Dermis microvascular lymphatic vessel endothelial cell (primary cell): ENCODE measurements at places on chromosomes 3 and 15. TPM values are rescaled to one million over a fixed set of nuclear protein-coding genes. Genes with fewer than 3 reads are reported as not detected.
A peak's percentile ranks its signal among the peaks of the same experiment; 100 is the strongest.

CD276 gene
- 33.1 and 51.2 TPM in 2 replicates for total RNA-seq

DNA sequence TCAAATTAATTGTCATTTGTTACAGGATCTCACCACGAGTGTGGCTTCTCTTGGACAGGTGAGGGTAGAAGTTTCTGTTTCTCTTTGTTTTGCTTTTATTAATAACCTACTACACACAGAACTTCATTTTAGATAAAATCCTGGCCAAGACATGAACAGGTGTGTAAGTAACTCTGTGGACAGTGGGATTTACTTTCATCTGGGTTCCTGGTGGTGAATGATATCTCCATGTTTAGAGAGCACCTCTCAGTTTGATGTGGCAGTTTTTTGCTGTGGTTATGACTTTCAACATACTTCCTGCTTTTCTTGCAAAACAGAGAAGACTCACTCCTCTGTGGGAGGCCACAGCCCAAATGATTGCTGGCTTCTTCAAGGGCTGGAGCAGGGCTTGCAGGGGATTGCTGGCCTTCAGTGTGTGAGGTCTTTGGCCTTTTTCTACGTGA, 71.1 kb upstream of the XCR1 start:
- DNase-seq, result no peak

- peak; percentile 97 for DNase-seq
Observed at GRCh38 chr3:151976211-151977050, 103.0 kb downstream of the SUCNR1 start.

CFAP92 gene
- 0.51 and 1.0 TPM in 2 replicates for total RNA-seq

DAPK2 gene
- total RNA-seq, result 7.4 and 10.9 TPM in 2 replicates

SPSB4 gene
- under 0.01 TPM in 2 replicates for total RNA-seq

SCN11A gene
- total RNA-seq, result under 0.01 and 0.13 TPM in 2 replicates

DISP2 gene
- under 0.01 and 0.13 TPM in 2 replicates for total RNA-seq

TRAIP gene
- 1.8 and 3.2 TPM in 2 replicates for total RNA-seq

CDC25A gene
- total RNA-seq, result 8.6 and 9.1 TPM in 2 replicates

C3orf80 gene
- not detected in 2 replicates for total RNA-seq

DNA sequence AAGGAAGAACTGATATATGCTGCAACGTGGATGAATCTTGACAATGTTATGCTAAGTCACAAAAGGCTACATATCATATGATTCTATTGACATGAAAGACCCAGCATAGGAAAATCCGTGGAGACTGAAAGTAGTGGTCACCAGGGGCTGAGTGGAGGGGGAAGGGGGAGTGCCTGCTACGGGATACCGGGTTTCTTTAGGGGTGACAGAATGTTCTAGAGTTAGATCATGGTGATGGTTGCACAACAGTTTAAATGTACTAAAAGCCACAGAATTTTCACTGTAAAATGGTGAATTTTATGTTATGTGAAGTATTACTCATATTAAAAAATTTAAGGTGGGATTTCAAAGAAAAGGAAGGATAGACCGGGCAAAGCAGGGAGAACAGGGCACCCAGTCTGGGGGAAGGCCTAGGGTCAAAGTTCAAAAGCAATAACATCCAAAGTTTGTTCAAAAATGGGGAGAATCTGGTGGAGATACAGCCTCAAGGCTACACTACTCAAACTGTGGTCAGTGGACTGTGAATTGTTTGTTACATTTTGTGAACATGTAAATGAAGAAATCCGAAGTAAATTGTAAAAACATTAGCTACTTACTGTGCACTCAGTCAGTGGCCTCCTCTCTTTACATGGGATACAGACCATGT, 74.2 kb upstream of the FNDC3B start:
- no peak for DNase-seq

DNA sequence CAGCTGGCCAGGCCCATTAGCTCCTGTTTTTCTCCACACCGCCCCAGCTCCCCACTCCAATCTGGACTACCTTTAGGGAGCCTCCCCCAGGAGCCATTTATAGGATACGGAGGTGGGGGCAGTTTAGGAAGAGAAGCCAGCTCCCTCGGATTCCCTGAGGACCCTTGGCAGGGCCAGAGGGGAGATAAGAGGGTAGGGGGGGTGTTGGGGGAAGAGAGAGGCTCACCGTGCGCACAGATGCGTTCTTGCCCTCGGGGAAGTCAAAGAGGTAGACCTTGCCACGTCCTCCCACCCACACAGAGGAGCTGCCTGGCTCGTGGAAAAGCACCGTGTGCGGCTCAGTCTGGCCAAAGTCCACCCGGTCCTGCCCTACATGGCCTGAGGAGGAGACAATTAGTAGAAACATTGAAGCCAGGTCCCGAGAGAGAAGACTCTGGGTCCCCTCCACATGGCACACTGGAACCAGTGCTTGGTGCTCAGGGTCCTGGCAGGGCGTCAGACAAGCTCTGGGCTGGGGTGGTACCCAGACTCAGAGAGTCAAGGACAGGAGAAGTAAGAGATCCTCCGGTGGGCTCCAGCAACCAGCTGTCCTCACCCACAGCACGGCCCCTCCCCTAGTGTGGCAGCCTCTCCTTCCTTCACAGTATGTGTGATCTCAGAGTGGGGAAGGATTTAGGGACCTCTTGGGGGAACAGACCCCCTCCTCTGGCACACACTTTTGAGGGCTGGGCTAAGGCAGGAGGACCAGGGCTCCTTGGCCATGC, 15.0 kb downstream of the SEMA7A start:
- no peak for DNase-seq

DNA sequence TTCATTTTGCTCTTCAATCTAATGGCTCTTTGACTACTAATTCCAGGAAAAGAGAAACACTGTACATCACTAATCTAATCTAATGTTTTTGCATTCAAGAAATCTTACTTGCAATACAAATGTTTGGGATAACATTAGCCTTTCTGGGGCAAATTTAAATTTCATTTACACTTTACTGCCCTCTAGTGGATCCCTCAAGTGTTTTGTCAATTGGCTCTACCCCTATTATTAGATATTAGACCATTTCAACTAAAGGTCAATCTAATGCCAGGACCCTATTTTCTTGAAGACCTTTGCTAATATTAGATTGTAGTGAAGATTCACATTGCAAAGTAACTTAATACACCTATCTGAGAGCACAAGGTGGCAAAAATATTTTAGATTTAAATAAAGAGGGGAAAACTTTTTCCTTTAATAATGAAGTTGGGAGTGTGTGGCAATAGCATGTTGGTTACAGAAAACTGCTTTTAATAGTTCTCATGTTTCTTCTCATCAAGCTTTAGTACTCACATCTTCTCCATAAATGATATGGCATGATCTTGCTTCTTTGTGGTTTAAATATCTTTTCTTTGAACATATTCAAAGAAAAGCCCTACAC, 5.0 kb downstream of the C2CD4A start:
- DNase-seq, result no peak

ACTRT3 gene
- 1.7 and 2.0 TPM in 2 replicates for total RNA-seq

ZBED2 gene
- under 0.01 TPM in 1 of 2 replicates, not detected in the other for total RNA-seq

GRCh38 chr15:89211678-89212170, 9.7 kb downstream of the RLBP1 start:
- no peak for DNase-seq

GRCh38 chr3:45906681-45907407, 20.5 kb downstream of the CCR9 start:
- DNase-seq, result peak; percentile 38

GRCh38 chr3:52176951-52177700, 20.8 kb upstream of the ALAS1 start:
- no peak for DNase-seq

IQSEC1 gene
- total RNA-seq, result 32.6 and 83.7 TPM in 2 replicates

- no peak for DNase-seq
Observed at GRCh38 chr15:66290007-66290406, 3.4 kb upstream of the DIS3L start.

CHRM5 gene
- total RNA-seq, result under 0.01 and 0.13 TPM in 2 replicates

DNA sequence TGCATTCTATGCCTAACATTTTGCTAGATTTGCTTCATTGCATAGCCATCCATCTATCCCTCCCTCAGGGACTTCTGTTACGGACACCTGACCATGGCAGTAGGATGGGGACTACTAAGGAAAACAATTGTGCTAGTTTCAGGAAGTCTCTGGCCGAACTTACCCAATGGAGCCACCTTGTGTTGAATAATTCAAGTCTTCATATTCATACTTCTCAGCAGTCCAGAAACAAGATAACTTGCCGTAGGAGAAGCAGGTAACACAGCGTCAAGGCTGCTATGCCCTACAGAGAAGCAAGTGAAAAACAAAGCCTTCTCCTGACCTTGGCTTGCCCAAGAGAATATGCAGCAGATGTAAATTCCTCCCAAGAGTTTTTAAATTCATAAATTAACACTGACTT, 685.3 kb downstream of the GRM7 start:
- peak; percentile 74 for DNase-seq

DNA sequence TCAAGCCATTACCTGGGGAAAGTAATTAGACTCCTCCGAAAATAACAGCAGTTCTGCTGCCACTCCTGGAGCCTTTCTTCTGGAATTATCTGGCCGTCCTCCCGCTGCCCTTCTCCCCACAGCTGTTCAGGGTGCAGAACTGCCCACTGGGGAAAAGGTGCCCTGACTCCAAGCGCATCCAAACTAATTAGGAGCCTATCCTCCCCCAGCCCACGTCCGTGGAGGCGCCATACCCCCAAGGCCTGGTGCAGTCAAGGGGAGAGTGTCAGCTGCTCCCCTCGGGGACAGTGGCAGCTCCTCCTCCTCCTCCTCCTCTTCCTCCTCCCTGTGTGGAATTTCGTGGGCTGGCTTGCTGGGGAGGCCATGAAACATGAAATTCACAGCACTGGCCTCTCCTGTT, 177.2 kb downstream of the XXYLT1 start:
- DNase-seq, result no peak

GRCh38 chr15:70437882-70438451, 325.4 kb downstream of the UACA start:
- DNase-seq, result no peak

LAMB2 gene
- 657 and 1,145 TPM in 2 replicates for total RNA-seq

- no peak for DNase-seq
Observed at GRCh38 chr15:35702946-35703495, 157.1 kb upstream of the DPH6 start.

- DNase-seq, result peak; percentile 48
Observed at GRCh38 chr3:182755308-182755707, 38.0 kb upstream of the ATP11B start.

- DNase-seq, result no peak
Observed at GRCh38 chr3:168671091-168671490, 575.4 kb upstream of the GOLIM4 start.

GRCh38 chr15:69297642-69298353, 914 bp upstream of the PAQR5 start:
- no peak for DNase-seq

- peak; percentile 65 for DNase-seq
Observed at GRCh38 chr3:63818282-63819150, 583 bp upstream of the C3orf49 start.

GRCh38 chr15:92578096-92578835, 77.3 kb downstream of the FAM174B start:
- no peak for DNase-seq

GRCh38 chr3:105355408-105356061, 11.2 kb upstream of the ALCAM start:
- DNase-seq, result no peak

TUSC7 gene
- total RNA-seq, result not detected in 2 replicates

PLA2G4F gene
- not detected in 2 replicates for total RNA-seq

IRAK2 gene
- 60.3 and 65.1 TPM in 2 replicates for total RNA-seq

- DNase-seq, result no peak
Observed at GRCh38 chr3:48196611-48197010, 8.4 kb upstream of the CDC25A start.

GRCh38 chr3:160707187-160707794, 30.3 kb downstream of the ARL14 start:
- peak; percentile 55 for DNase-seq

GRCh38 chr15:81930582-81931369, 115.0 kb downstream of the MEX3B start:
- no peak for DNase-seq

DNA sequence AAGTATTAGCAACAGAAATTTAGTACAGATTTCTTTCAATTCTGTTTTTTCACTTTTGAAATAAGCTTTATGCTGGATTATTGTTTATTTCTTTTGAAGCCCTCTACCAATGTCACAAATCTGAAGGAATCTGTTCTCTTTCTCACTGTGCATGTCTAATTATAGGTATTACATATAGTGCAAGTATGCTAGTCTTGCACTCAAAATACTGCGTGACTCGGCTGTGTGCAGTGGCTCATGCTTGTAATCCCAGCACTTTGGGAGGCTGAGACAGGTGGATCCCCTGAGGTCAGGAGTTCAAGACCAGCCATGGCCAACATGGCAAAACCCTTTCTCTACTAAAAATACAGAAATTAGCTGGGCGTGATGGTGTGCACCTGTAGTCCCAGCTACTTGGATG, 95.8 kb upstream of the PLAAT1 start:
- no peak for DNase-seq

GRCh38 chr3:39013289-39013688, 38.5 kb downstream of the SCN11A start:
- no peak for DNase-seq

PIGZ gene
- total RNA-seq, result 2.6 and 4.6 TPM in 2 replicates
